Fibroblast of skin of left quadriceps (primary cell): ENCODE measurements at places on chromosomes 3 and 15.

DNA sequence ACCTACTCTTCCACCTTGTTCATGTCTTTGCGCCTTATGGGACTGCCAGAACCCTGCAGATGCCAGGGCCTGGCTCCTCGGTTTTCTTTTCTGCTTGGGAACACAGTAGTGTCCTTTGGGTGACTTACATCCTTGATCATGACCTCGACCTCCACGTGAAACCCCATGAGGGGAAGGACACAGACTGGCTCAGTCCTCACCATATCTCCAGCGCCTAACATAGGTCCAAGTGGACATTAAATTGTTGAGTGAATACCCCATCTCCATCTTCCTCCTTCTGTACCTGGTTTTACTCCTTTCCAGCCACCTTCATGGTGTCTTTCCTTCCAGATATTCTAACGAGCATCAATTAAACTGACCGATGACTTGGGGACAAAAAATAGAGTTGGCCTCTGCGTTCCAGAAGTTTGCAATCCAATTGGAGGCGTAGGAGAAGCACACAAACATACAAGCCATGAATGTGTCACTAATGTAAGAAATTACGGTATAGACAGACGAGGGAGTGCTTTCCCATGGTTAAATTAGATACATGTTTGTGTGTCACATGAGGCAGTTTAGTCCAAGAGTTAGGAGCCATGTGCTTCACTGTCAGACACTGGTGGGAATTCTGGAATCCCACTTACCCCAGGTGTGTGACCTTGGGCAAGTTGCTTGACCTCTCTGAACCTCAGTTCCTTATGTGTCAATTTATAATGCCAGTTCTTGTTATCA, 907 bp upstream of the HERC1 start:
- no peak for DNase-seq

GRCh38 chr3:181721046-181721875, 9.5 kb downstream of the SOX2 start:
- DNase-seq = no peak

DNA sequence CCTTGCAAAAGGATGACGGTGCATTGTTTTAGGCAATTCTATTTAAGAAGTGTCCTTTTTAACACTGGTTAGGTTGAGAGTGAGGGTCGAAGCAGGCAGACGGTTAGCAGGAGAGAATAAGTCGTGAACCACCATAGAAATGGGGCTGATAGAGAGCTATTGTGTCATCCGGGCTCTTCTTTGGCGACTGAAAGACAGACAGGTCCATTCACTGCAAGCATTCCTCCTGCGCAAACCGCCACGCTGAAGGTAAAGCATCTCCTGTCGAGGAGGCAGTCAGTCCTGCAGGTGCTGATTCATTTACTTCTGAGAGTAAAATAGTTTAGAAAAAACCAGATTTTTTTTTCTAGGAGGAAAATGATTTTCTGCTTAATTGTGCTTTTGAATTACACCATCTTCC, 1002.8 kb upstream of the NR2F2 start:
- no peak for DNase-seq

GRCh38 chr3:40877631-40878463, 321.5 kb upstream of the CTNNB1 start:
- DNase-seq = peak; percentile 8

DNA sequence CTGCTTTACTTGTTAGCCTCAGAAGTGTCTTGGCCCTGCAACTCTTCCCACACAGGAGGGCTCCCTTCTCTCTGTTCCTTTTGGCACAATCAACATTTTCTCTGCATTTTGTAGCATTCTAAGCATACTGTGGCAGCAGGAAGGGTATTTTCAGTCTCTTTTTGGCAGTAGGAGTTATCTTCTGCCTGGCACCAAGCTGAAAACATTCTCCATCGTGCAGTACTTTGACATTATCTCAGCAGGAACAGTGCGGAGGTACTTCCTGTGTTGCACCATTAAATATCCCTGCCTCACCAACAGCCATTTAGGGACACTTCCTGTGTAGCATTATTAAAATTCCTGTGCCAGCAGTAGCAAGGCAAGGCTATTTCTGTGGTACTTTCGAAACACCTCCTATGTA, 233.2 kb upstream of the SEMA6D start:
- no peak for DNase-seq

- no peak for DNase-seq
These were observed 54.4 kb downstream of the SLC6A6 start for GRCh38 chr3:14456794-14457193.

DNA sequence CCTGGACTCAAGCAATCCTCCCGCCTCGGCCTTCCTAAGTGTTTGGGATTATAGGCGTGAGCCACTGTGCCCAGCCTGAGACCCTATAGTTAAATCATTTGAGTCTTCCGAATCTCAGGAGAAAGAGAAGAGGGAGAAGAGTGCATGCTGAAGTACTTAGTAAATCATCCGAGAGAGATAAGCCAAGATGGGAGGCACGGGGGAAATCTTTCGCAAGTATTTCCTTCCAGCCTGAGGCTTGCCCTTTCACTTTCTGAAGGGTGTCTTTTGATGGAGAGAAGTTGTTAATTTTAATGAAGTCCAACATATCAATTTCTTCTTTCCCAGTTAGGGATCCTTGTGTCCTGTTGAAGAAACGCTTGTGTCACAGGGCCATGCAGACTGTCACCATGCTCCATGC, 97.1 kb upstream of the SLC6A6 start:
- no peak for DNase-seq

GRCh38 chr3:161823910-161824309, 327.3 kb downstream of the OTOL1 start:
- no peak for DNase-seq

GRCh38 chr3:134471521-134472193, 14.1 kb downstream of the ANAPC13 start:
- no peak for DNase-seq

- no peak for DNase-seq
These were observed 389.5 kb downstream of the CACNA2D3 start for GRCh38 chr3:54511766-54512365.

DNA sequence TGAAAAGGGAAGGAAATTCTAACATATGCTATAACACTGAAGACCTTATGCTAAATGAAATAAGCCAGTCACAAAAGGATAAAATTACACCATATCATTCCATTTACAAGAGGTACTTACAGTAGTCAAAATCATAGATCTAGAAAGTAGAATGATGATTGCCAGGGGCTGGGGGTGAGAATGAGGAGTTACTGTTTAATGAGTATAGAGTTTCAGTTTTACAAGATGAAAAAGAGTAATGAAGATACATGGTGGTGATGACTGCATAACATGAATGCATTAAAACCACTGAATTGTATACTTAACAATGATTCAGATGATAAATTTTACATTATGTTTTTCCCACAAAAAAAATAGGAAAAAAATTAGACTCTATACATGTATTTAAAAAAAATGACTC, 152.6 kb downstream of the SCAPER start:
- no peak for DNase-seq

DNA sequence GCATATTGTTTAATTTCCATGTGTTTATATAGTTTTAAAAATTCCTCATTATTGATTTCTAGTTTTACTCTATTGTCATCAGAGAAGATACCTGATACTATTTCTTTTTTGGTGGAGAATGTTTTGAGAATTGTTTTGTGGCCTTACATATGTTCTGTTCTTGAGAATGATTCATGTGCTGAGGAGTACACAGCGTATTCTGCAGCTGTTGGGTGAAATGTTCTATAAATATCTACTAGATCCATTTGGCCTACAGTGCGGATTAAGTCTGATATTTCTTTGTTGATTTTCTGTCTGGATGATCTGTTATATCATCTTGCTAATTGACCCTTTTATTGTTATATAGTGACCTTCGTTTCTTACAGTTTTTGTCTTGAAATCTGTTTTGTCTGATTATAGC, 109.7 kb downstream of the UBE2E2 start:
- DNase-seq = no peak

GRCh38 chr3:167872941-167873340, 137.4 kb downstream of the SERPINI1 start:
- DNase-seq = no peak

DNA sequence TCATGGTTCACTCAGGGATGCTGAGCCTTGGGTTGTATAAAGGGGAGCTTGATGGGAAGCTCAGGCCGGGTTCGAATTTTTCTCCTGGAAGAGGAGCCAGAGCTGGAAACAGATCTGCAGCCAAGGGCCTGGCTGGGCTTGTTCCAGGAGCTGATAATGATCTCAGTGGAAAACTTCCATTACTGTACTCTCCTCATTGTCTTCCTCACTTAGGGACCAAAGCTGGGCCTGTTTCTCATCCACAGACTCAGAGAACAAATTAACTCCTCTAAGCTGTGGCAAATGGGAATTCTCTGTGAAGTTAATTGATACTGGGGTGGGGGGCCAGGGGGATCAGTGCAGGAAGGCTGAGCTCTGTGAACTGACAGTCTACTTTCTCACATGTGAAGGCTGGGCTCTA, 92.0 kb downstream of the PRICKLE2 start:
- DNase-seq = no peak

DNA sequence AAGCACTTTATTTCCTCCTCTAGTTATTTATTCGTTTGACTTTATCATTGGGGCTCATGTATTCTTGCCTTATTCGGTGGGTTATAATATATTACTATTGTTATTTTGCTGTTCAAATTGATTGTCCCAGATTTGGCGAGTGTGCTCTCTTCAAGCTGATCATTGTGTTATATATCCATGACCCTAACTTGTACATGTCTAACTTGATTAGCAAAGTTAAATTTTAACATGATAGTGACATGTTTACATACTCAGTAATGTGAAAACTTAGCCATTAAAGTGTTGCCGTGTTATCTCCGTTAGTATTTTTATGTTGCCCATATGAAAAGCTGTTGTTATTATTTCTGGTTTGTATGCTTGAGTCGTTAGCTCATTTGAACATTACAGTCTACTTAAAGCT, 327.9 kb downstream of the PTPRG start:
- no peak for DNase-seq

DNA sequence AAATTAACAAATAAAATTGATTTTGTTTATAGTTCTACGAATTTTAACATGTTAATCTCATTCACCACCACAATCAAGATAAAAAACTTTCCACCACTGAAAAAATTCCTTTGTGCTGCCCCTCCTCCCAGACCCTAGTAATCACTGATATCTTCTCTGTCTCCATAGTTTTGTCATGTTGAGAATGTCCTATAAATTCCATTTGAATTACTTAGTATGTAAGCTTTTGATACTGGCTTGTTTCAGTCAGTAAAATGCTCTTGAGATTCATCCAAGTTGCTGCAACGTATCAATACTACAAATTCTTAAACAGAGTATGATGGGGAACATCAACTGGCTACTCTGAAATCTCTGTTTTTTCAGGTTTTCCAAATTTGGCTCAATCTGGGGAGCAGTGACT, 129.6 kb downstream of the CTNNB1 start:
- DNase-seq = peak; percentile 36

DNA sequence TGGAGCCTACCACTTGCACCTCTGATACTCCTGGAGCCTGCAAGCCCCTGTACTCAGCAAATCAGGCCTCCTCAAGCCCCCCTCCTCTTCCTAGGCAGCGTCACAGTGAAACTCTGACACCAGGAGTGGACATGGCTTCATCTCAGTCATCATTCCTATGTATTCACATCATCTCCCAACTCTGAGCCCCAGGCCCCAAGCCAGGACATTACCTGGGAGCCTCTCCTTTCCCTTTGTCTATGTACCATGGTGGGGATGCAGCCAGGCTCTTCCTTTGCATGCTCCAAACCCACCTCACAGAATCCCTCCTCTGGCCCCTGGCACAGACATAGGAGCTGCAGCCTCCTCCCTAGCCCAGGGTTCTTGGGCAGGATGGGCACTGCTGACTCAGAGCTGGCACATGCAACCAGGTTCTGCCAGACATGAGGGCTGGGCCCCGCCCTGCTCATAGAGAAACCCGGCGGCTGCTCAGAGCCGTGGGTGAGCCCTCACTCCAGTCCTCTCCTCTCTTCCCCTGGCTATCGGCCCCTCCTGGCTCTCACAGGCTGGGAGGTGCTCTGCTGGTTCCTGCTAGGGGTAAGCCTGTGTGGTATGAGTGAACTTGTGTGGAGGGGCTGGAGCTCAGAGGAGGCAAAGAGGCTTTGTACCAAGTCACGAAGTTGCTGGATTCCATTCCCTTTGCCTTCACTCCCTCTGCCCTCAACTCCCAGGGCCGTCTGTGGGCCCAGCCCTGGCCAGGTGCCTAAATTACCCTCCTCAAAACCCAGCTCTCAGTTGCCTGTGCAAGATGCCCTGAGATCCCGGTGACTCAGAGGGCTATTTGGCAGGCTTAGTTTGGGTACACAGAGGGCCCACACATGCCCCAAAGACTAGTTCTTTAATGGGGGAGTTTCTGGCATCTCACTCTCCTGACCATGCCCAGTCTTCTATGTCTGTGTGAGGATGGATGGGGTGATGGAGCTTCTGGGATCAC, 1.9 kb upstream of the PLCD1 start:
- DNase-seq = no peak

GRCh38 chr3:159169828-159170227, 368.0 kb downstream of the MFSD1 start:
- peak; percentile 54 for DNase-seq

DNA sequence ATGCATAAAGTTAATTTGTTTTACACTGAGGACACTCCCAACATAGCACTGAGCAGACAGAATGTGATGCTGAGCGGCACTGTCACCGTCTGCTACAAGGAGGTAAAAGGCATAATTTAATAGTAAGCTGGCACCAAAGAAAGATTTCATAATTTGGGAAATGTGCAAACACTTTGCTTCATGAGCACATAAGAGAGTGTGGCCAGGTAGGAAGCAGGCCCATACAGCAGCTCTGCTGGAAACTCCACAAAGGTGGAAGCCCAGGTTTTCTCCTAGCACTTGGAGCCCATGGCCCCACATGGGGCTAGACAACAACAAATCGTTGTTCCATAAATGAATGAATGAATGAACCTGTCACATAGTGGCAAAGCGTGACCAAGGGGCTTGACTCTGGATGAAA, 68.5 kb upstream of the CACNA2D3 start:
- DNase-seq = no peak

DNA sequence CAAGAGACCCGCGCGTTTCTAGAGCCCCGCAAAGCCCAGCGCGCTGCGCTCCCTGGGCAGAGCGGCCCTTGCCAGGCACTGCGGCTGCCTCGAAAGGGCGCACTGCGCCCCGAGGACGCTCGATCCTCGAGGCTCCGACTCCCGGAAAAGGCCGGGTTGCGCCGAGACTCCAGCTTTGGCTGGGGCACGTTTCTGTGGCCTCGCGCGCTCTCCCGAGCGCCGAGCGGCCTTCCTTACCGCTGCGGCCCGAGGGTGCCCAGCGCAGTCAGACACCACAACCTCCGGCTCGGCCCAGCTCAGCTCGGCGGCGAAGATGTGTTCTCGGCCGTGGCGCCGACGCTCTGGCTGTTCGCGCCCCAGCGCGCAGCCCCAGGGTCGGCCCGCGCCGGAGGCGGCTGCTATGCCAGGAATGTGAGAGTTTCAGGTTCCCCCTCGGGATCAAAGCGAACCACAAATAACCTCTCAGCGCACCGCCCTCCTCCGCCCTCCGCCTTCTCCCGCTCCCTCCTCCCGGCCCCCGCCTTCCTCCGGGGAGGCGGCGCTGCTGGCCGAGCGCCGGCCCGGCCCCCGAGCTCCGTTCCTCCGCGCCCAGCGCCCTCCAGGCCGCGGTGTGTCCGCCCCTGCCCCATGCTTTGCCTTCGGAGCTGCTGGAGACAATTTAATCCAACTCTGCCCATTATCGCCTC, at the start of gene AMOTL2:
TSS of gene AMOTL2 (minus strand) at position 343 of the 686 bp plus-strand sequence. CDS start 3,014 bp downstream, outside the sequence.
- peak; percentile 95 for DNase-seq

GRCh38 chr3:191387441-191388077, 57.2 kb upstream of the UTS2B start:
- DNase-seq = no peak
